ENCODE measurements at places on chromosomes 2 and 18.

- DNase-seq, result no peak
Measured at GRCh38 chr2:15076668-15077067, 444.2 kb downstream of the LRATD1 start.

- no peak for DNase-seq
Measured at GRCh38 chr2:188345020-188345419, 53.3 kb downstream of the GULP1 start.

GRCh38 chr2:239459056-239459455, 58.2 kb upstream of the HDAC4 start:
- no peak for DNase-seq

DNA sequence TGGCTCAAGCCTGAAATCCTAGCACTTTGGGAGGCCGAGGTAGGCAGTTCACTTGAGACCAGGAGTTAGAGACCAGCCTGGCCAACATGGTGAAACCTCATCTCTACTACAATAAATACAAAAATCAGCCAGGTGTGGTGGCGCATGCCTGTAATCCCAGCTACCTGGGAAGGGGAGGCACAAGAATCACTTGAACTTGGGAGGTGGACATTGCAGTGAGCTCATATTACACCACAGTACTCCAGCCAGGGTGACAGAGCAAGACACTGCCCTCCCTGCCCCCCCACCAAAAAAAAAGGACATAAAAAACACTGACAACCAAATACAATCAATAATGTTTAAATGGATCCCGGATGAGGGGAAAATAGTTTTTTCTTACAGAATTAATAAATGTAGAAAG, 7.8 kb downstream of the TIA1 start:
- DNase-seq, result no peak

DNA sequence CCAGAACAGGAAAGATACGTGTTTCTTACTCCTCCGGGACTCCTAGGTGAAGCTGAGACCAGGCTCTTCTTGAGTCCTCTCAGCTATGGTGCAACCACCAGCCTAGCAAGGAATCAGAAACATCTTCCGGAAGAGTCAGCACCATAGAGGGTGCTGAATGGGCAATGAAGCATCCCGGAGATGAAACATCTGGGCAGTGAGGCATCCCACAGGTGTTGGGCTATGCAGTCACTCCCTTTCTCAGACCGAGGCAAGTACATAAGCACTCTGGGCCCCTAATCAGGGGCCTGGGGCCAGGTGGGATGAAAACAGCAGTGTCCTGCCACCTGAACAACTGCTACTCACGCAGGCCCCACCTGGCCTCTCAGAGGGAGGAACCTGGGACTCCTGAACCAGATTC, 1.4 kb upstream of the CAPN10 start:
- no peak for DNase-seq

DNA sequence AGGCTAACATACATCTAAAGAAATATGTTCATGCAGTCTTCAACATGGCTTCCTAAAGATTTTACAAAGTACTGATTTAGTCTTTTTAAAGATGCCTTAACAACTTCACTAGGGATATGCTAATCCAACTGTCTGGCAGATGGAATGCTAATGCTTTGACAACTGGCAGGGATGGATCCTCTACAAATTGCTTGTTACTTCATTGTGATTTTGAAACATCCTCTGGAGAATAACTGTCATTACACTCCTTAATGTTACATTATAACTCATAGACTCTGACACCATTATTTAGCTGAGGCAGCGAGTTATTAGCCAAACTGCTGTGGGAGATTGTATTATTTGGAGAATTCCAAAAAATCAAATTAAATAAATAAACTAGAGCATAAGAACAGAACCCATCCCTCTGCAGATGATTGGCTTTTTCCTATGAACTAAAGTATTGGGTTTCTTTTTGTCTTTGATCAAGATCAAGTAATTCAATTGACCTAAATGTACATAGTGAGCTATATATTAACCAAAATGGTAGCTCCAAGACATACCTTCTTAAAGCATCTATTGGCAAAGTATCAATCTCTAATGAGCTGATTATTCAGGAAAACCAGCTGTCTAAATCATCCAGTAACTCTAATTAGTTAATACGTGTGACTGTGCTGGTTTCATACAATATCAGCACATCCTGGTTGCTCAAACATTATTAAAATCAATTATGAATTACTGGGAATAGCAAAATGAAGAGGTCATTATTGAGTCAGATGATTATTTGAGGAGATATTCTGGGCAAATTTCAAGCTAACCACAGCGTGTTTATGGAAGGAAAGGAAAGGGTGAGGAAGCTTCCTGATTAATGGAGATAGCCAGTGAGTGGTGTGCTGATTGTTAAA, 321.3 kb upstream of the TFPI start:
- no peak for DNase-seq

DNA sequence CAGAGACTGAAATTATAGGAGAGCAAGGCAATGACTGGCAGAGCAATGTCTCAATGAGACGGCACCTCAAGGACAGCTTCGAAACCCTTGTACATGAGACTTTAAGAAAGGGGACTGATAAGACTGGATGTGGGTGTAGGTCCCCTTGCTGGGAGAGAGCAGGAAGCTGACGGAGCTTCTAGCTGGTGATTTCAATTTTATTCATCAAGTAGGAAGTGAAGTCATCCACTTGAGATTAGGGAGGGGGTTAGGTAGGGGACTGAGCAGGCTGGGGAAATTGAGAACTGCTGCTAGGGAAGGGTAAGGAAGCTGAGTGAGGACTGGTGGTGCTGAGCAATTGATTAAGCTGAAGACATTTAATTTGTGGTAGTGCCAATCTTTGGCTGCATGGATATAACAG, 99.5 kb upstream of the ITGB6 start:
- peak; percentile 76 for DNase-seq

DNA sequence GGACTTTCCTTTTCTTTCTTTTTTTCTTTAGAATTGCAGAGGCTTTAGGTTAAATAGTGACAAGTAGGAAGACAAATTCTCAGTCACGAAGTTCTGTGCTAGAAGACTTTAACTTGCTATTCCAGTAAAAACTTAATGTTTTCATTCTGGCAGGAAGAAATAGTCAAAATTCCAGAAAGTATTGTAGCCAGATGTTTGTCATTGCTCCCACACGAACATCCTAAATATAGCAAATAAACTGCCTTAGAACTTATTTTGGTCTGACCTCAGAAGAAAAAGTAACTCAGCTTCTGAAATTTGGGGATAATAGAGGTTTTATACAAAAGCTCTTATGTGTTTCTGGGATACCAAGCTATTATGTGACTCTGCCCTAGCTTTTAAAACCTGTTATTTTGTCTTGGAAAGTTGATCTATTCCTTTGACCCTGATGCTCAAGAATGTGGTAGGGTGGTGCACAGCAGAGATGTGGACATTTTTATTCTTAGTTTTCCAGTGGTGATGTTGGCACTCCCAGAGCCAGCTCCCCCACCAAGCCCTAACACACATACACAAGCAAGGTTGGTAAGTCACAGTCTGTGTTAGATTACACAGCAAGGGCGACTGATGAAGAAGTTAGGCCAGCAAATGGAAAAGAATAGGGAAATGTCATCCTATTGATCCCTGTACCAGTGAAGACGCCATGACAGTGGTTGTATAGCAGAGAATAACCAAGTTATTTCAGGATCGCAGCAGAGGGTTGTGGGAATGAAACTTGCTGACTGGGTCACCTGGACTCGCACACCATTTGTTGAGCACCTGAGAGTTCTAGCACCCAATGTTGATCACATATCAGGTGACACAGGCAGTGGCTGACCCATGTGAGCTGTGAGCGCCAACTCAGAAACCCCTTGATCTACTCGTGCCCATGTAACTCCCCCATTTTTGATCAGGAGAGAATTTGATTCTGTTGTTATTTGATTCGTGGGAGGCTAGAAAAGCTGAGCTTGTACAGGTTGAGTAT, 23.7 kb downstream of the FARP2 start:
- DNase-seq, result no peak

GRCh38 chr2:192137451-192137850, 57.3 kb downstream of the TMEFF2 start:
- peak; percentile 22 for DNase-seq

DNA sequence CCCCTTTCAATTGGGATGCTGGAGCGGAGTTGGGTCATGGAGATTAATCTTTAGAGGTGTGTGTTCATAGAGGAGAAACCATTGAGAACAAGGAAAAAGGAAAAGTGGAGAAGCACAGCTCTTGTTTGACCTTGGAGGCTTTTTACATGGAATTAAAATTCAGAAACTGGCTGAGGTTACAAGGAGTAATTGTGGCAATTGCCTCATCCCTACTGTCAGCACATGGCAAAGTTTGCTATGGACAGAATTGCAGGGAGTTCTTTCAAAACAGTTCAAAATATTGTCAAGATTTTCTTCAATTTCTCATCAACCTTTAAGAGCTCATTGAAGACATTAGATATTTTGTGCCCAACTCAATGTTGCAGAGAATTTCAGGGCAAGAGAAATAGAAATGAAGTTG, 232.7 kb downstream of the SLC8A1 start:
- DNase-seq, result no peak

DNA sequence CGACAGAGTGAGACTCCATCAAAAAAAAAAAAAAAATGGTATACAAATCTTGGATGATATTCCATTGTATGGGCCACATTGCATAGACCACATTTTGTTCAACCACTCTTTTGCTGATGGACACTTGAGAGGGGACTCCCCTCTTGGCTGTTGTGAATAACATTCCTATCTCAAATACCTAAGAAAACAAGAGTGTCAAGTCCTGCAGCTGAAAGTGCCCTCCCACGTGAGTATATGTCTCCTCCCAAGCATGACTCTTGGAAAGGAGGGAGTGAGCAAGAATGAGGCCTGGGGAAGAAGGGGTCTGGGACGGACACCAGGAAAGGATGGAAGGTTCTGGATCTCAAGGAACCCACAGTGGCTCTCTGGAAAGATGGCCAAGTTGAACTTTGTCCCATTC, 36.0 kb upstream of the NPAS2 start:
- no peak for DNase-seq

DNA sequence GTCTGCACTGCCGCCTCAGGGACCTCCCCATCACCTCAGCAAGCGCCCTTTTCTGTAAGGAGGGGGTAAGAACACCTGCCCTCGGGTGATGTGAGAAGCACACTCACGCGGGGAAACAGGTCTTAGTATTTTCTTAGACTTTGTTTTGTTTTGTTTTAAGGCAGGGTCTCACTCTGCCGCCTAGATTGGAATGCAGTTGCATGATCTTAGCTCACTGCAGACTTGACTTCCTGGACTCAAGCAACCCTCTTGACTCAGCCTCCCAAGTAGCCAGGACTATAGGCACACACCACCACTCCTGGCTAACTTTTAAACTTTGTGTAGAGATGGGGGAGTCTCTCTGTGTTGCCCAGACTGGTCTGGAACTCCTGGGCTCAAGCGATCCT, 37.1 kb downstream of the RAMP1 start:
- no peak for DNase-seq

GRCh38 chr2:159758686-159759085, 39.3 kb downstream of the CD302 start:
- no peak for DNase-seq

DNA sequence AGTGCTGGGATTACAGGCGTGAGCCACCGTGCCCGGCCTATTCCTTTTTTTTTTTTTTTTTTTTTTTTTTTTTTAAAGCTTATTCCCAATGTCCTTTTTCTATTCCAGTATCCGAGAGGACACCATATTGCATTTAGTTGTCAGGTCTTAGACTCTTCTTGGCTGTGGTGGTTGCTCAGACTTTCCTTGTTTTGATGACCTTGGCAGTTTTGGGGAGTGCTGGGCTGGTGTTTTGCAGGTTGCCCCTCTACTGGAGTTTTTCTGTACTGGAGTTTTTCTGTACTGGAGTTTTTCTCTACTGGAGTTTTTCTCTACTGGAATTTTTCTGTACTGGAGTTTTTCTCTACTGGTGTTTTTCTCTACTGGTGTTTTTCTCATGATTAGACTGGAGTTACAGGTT, 149.2 kb downstream of the TANC1 start:
- DNase-seq, result no peak

DNA sequence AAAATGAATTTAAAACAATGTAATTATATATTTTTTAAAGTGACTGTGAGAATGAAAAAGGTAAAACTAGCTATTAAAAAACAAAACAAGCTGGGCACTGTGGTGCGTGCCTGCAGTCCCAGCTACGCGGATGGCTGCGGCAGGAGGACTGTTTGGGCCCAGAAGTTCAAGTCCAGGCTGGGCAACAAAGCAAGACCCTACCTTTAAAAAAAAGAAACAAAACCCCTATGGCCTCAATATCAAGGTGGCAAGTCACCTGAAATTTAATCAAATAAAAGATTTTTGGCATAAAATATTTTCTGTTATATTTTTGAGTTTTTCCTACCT, 46.9 kb upstream of the STRN start:
- no peak for DNase-seq

DNA sequence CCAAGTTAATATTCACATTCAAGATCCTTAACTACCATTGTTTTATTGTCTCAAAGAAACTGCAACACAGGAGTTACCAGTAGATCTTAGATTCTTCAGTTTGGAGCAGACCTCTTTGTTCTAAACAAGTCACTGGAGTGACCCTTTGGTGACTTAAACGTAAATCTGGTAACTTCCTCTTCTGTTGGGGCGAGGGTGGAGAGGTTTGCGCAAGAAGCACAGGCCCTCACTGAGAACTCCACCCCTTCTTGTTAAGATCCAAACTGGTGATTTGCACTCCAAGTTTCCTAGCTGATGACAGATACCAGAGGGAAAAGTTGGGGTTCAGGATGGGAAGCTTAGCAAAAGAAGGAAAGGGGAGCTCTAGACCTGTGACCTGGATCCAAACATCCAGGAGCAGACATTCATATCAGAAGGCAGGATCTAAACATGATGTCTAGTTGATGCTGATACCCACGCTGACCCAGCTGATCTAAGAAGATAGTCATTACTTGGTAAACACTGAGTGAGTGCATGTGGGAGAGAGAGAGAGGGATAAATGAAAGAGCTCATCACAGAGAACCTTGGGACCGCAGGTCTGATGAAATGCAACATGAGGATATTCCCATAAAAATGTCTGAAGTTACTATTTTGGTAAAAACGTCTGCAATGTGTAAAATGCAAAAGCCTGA, 256.0 kb downstream of the CDH20 start:
- no peak for DNase-seq

- no peak for DNase-seq
Measured at GRCh38 chr18:78566065-78566464, 413.6 kb upstream of the SALL3 start.

- no peak for DNase-seq
Measured at GRCh38 chr2:207035875-207036274, 96.6 kb downstream of the CPO start.

DNA sequence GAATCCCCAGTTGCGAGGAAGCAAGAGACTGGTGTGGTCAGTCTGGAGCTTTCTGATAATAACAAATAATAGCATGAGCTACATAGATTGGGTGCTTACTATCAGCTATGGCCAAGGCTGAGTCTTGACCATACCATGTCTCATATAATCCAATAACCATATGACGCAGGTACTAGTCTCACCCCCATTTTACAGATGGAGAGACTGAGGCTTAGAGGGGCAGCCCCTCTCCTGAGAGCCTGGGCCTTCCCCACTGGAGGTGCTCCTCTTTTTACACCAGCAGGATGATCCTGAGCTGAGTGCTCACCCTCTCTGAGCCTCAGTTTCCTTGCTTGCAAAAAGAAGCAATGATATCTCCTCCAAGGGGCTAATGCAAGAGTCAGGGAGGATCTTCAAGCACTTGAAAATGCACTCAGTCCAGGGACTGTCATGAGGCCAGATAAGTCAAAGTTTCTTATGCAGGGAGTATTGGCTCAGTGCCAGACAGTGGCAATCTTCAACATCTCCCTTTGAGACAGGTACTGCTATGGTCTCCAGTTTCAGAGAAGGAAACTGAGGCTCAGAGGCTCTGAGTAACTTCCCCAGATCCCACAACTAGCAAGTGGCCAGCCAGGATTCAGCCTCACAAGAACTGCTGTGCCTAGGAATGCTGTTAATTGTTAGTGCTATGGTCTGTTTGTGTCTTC, 149.7 kb downstream of the TFCP2L1 start:
- DNase-seq, result no peak

GRCh38 chr2:77479395-77479794, 42.8 kb downstream of the LRRTM4 start:
- no peak for DNase-seq
